ENCODE measurements at places on chromosomes 5 and 9. TPM values are rescaled to one million over a fixed set of nuclear protein-coding genes. Genes with fewer than 3 reads are reported as not detected.

The NEUROG1 gene
- total RNA-seq = not detected

The UAP1L1 gene
- total RNA-seq = 12.7 TPM

The SLC6A18 gene
- not detected for total RNA-seq

The GZMA gene
- not detected for total RNA-seq

The CFAP90 gene
- total RNA-seq = not detected

The PCDHGA10 gene
- 22.2 TPM for total RNA-seq

The CCL27 gene
- total RNA-seq = not detected

The C9orf153 gene
- 0.45 TPM for total RNA-seq
